HepG2 (cell line): ENCODE measurements at places on chromosomes 5 and 9. TPM values are rescaled to one million over a fixed set of nuclear protein-coding genes. Genes with fewer than 3 reads are reported as not detected.

The FBXO38 gene
- total RNA-seq, result 35.6 and 35.9 TPM in 2 replicates

The ARL14EPL gene
- total RNA-seq, result not detected in 2 replicates

The C7 gene
- 3.5 and 3.6 TPM in 2 replicates for total RNA-seq

The SAP30L gene
- 35.1 and 37.2 TPM in 2 replicates for total RNA-seq

The GARIN3 gene
- total RNA-seq, result not detected in 2 replicates

The ADGRV1 gene
- 0.84 and 1.7 TPM in 2 replicates for total RNA-seq

The TAF1L gene
- not detected in 2 replicates for total RNA-seq

The CRHBP gene
- total RNA-seq, result not detected in 2 replicates

The CD14 gene
- 0.70 and 1.7 TPM in 2 replicates for total RNA-seq

The OR1J2 gene
- total RNA-seq, result not detected in 2 replicates

The FCN2 gene
- total RNA-seq, result not detected in 2 replicates

The CCDC171 gene
- total RNA-seq, result 2.5 and 2.8 TPM in 2 replicates

The SERINC5 gene
- total RNA-seq, result 22.8 and 23.1 TPM in 2 replicates

The NR6A1 gene
- total RNA-seq, result 31.5 and 50.9 TPM in 2 replicates

The MLANA gene
- 0.11 and 0.72 TPM in 2 replicates for total RNA-seq

The CBY3 gene
- not detected in 2 replicates for total RNA-seq

The ECSCR gene
- total RNA-seq, result not detected in 2 replicates

The TAF11L13 gene
- total RNA-seq, result not detected in 2 replicates

The CRB2 gene
- 0.14 and 0.29 TPM in 2 replicates for total RNA-seq

The PCDHAC2 gene
- not detected in 2 replicates for total RNA-seq

DNA sequence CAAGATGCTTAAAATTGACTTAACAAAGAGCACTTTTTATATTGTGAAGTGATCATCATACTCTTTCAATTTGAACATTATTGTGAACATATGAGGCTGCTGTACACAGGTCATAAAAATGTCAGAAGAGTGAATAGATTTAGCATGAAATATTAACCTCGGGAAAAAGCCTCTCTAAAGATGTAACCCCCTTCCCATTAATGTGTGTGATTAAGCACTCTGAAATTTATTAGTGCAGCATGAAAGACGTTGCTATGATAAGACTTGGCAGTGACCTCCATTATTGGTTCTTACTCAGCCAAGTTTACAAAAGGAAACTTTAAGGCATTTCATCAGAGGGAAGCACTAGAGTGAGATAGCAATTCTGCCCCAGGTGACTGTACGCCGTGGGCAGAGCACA lies 326.5 kb downstream of the NTRK2 start:
- DNase-seq, result no peak

GRCh38 chr5:68505917-68506860 lies 290.6 kb downstream of the PIK3R1 start:
- peak; percentile 54 for DNase-seq

- DNase-seq, result no peak
These were observed 464.7 kb upstream of the KLF4 start for GRCh38 chr9:107954312-107954711.

GRCh38 chr9:103941104-103941503 lies 153.0 kb upstream of the SMC2 start:
- no peak for DNase-seq

- DNase-seq, result peak; percentile 47
These were observed 107.7 kb downstream of the TENT4A start for GRCh38 chr5:6820851-6821479.

GRCh38 chr5:96595300-96596090 lies 66.7 kb upstream of the CAST start:
- DNase-seq, result peak; percentile 10

DNA sequence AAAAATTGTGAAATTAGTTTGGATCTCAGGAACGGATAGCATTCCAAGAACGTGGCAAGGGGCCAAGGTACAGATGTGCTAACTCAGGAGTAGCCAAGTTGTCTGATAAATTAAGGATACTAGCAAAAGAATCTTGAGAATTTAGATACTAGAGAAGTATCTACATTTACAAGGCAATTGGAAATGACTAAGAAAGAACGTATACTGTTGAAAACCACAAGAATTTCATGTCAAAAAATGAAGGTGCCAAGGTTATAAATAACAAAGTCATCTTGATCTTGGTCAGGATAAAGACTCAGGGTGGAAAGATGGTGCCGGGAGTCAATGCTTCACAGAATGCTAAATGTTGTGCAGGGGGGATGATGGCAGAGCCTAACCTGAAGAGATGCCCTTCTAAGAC lies 19.2 kb downstream of the CAPSL start:
- no peak for DNase-seq

DNA sequence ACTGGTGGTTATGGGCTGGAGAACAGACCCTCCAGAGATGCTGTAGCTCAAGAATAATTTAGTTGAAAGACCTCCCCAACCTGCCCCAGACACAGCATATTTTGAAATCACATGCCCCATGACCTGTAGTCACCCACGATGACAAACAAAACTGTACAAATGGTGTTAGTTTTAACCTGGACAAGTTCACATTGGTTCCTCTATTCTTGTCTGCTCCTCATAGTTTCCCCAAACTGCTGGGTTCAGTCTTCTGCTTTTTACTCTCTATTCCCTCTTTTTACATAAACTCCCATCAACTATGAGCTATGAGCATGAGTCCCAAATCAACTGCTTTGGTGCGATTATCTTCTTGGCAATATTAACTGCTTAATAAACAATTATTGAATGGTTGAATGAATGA lies 365.3 kb upstream of the CLINT1 start:
- no peak for DNase-seq

GRCh38 chr9:92359394-92359995 lies 33.7 kb downstream of the CENPP start:
- DNase-seq, result no peak

DNA sequence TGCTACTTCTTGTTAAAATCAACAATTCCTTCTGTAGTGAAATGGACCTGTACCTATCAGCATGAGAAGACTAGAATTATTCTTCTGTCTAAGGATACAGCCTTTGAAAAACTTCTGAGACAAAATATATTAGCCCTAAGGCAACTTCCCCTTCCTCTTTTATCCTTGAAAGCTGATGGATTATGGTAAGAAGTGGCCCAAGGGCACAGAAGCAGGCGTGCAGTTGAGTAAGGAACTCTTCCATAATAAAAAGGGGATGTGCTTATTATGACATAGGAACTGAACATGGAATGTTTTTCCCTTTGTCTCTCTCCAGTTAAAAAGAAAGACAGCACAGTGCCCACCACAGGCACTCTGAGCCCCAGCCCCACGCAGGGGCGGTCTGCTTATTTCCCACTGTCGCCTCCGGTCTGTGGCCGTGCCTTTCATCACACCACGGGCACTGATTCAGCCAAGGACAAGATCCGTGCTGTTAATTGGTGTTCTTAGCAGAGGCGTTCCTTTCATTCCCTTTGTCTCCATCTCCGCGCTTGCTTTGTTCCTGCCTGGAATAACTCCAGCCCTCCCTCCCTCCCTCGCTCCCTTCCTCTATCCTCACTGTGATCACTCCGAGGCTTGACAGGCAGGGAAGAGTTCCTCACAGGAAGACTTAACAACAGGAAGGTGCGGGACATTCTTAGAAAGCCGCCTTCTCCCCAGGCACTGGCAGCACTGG lies 135.9 kb upstream of the OTULINL start:
- DNase-seq, result no peak

GRCh38 chr9:94909250-94909894 lies 182.9 kb downstream of the AOPEP start:
- DNase-seq, result no peak

DNA sequence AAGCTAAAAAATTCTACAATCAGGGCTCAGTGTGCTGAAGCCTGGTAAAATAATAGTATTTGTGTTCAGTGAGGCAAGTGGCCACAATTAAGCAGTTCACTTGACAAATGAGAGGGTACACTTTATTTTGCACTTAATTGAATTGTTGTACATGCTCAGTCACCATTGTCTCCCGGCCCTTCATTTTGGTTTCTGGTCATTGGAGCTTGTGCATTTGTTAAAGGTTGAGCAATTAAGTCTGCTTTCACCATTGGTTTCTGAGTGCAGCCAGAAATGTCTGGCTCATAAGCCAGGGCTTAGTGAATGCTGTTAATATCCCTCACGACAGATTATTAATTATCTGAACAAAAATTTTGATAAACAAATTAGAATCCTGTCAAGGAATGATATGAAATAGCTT lies 89.6 kb downstream of the PRDM6 start:
- DNase-seq, result no peak

GRCh38 chr9:134190232-134191121 lies 26.1 kb upstream of the RNU6ATAC start:
- DNase-seq, result no peak

DNA sequence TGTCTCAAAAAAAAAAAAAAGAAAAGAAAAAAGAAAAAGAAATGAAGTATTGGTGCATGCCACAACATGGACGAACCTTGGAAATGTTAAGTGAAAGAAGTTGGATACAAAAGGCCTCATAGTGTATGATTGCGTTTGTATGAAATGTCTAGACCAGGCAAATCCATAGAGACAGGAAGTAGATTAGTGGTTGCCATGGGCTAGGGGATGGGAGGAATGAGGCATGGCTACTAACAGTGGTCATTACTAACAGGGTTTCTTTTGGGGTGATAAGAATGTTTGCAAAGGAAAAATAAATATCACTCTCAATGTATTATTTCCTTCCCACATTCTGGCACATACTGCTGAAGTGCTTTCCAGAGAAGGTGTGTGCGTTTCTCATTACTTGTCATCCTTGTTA lies 44.1 kb downstream of the UGCG start:
- DNase-seq, result no peak

DNA sequence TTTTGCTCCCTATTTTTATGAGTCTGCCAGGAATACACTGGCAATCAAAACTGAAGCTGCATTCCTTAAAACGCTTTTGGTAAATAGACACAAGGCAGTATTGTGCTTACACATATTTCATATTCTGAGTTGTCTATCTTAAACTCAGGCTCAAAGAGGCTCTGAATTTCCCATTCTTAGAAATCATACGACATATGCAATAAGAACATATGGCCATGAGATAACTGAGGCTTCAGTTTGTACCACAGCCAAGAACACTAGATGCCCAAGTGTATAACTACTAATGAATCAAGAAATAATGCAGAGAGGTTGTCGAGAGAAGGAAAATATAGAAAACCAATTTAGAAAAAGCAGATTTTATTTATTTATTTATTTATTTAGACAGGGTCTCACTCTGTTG lies 357.4 kb downstream of the NDUFS4 start:
- no peak for DNase-seq

GRCh38 chr5:124206540-124206939 lies 539.9 kb downstream of the ZNF608 start:
- DNase-seq, result no peak

- DNase-seq, result no peak
These were observed 30.9 kb downstream of the CEMIP2 start for GRCh38 chr9:71737455-71737854.

DNA sequence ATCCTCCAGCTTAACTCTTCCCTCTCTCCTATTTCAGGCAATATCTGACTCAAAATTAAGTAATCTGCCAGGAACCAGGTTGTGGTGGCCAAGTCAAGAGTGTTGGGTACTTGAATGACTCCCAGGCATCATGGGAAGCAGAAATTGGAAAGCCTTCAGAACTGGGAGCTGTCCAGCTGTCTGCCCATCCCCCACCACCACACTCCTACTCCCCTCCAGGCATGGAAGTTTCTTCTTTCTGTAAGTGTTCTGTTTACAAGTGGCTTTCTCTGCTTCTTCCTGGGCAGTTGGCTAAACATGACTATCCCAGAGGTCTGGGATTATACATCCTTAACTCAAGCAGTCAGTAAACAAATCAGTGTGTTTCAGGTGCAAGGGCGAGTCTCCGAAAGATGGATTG lies 14.6 kb upstream of the PBX3 start:
- DNase-seq, result no peak

DNA sequence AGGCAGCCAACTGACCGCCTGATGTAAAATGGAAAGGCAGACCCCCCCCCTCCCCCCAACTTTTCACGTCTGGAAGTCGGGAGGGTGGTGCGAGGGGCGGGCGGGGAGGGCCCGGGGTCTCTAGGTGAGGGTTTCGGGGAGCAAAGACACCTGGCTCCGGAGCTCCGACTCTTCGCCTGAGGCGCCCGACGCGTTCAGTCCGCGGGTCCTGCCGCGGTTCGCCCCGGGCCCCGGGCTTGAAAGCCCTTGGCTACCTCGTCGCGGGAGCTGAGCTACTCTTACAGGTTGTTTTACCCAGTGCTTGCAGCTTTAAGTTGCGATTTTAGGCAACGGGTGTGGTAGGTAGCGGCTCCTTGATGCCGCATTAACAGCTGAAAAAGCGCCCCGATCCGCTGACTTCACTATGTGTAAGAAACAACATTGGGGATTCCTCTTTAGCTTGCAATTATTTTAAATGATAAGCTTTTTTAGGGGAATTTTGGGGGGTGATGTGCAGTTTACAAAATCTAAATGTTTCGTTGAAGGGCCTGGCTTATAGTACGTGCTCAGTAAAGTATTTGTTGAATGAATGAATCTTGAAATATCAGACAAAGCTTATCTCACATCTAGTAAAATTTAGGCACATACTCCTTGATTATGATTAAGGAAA lies 722 bp downstream of the CDC42SE2 start:
- no peak for DNase-seq

DNA sequence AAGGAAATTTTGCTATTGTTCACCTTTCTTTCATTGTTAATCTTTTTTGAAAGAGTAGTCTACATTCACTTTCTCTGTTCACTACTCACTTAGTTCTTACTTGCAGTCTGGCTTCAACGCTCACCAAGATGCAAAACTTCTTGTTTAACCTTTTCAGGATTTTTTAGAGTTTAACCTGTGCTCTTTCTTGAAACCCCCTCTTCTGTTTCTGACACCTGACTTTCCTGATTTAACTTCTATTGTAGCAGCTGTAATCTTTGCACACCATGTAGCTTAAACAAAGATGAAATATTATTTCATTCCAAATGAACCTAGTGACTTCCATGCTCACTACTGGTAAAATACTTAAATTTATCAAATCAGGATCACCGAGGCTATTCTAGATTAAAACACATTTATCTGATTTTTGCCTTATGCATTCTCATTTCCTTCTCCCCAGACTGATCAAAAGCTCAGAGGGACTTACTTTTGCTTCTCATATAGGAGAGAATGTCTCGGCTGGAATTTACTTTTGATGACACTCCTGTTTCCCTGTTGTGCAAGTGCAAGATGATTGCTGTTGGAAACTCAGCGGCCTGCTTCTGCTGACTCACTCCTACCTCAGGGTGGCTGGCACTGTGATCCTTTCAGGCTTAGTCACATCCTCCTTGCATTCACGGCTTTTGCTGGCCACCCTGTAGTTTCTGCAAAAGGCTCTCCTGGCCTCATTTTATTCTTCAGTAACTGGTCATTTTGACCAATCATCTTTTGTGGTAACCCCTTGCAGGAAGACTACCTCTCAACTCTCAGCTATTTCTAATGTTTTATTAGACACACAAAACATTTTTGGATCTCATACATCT lies 109.3 kb upstream of the IFNE start:
- DNase-seq, result peak; percentile 14

GRCh38 chr5:25349746-25350145 lies 705.0 kb upstream of the CDH10 start:
- no peak for DNase-seq

DNA sequence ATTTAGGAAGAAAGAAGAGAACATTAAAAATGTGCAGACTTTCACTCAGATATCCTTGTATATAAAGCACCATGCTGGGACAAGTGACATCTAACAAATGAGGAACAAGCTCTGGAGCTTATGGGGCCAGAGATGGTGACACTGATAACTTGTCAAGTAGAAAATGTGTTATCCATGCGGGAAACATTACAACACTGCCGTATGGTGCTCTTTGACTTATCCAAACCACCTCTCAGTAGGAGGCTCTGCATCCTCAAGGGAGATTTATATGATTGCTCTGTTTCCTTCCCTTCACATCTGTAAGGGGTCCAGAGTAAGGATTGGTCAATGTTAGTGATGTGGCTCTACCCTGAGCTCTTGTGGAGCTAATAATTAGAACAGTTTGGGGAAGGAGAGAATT lies 23.5 kb downstream of the KCTD16 start:
- no peak for DNase-seq

GRCh38 chr5:9537223-9538141 lies 8.4 kb downstream of the SEMA5A start:
- no peak for DNase-seq
